ENCODE measurements at places on chromosomes 6 and 20. TPM values are rescaled to one million over a fixed set of nuclear protein-coding genes. Genes with fewer than 3 reads are reported as not detected.
A peak's percentile ranks its signal among the peaks of the same experiment; 100 is the strongest.

DNA sequence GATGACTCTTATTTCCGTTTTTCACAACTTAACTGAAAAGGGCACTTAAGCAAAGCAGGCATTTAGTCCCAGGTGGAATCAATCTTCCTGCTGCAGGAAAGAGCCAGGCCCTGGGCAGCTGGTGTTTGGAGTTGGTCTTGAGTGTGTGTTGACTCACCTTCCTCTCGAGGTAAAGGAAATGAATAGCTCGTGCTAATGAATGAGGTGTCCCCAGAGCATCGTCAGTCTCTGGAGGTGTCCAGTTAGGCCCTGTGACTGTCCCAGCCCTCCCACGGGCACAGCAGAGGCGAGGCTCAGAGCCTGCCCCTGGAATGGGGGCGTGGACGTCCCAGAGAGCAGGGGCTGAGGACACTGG lies 277.7 kb downstream of the NRN1 start:
- H3K4me1 ChIP-seq: no peaks in the 10 kb centered on the region
- no peaks in the 10 kb centered on the region for H3K36me3 ChIP-seq
- H3K4me3 ChIP-seq: no peak overlapping the region
- no peak overlapping the region for H3K27ac ChIP-seq
- H3K27me3 ChIP-seq: no peaks in the 10 kb centered on the region

DNA sequence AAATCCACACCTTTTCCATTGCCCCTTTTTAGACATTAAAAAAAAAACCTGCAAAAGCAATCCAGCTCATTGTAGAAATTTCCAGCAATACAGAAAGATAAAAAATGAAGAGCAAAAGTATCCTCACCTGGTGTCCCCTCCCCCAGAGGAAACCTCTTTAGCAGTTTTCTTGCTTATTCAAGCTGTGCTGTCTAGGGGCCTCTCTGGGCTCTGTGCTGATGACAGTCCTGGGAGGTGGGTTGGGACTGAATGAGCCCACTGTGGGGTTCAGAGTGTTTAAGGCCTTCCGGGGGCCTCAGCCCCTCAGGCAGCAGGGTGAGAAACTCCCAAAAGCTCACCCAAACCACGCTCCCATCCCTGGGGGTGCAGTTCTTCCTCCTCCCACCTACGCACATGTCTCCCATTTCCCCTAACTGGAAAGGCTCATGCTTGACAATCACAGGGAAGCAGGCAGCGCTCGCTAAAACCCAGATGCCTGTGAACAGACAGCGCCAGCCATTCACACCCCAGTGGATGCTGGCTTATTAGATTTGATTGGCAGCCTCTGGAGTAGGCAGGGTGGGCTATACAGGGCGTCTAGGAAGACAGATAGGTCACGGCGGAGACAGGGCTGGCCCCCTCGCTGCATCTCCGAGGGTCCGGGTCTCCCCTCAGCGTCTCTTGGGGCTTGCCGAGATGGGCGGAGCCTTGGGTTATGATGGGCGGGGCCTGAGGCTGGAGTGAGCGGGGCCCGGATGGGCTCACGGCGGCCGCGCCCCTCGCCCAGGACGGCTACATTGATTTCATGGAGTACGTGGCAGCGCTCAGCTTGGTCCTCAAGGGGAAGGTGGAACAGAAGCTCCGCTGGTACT lies 4.6 kb downstream of the GUCA1A start:
- DNase-seq: no peak
- H3K27ac ChIP-seq: no peak overlapping the region
- no peaks in the 10 kb centered on the region for H3K4me1 ChIP-seq
- no peaks in the 10 kb centered on the region for H3K36me3 ChIP-seq
- no peaks in the 10 kb centered on the region for H3K27me3 ChIP-seq
- H3K4me3 ChIP-seq: no peak overlapping the region

- no peak for DNase-seq
- H3K4me3 ChIP-seq: no peak overlapping the region
- no peaks in the 10 kb centered on the region for H3K36me3 ChIP-seq
- H3K4me1 ChIP-seq: no peaks in the 10 kb centered on the region
Measured at GRCh38 chr20:57215426-57215825, 51.0 kb downstream of the BMP7 start.

DNA sequence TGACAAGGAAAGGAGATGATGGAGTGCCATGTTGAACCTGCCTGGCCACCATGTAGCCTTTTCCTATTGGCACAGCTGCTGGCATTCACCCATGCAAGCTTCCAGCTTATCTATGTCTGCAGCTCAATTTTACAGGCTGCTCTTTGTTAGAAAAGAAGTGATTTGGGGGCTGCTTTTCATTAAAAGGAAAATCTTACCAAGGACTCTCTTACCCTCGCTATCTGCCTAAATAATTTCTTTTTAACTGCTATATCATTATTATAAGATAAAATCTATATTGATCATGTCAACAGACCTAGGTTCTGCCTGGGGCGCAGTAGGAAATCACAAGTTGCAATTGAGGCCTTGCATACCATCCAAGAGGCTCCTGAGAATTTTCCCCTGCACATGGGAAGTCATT lies 167.2 kb downstream of the SYNDIG1 start:
- no peak overlapping the region for H3K27ac ChIP-seq
- no peaks in the 10 kb centered on the region for H3K4me1 ChIP-seq
- DNase-seq: no peak
- H3K36me3 ChIP-seq: no peaks in the 10 kb centered on the region

NOX3 gene
- not detected for total RNA-seq

GINS1 gene
- total RNA-seq: 0.69 TPM

DNA sequence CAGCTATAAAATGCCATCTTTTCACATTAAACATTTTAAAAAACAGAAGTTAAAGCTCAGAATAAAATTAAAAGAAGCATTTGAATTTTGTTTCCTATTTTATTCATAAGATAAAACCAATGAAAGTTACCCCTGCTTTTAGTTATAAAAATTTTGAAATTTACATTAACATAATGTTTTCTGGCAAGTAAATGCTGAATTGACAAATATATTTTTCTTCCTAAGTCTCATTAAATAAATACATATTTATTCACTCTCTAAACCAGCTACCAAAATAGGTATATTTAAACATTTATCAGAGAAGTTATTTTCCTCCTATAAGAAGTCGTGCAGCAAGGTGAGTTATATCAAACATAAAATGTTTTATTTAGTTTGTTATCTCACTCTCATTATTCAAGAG lies 213.6 kb downstream of the TRDN start:
- DNase-seq: no peak
- H3K4me1 ChIP-seq: no peaks in the 10 kb centered on the region
- no peaks in the 10 kb centered on the region for H3K36me3 ChIP-seq
- H3K27me3 ChIP-seq: no peaks in the 10 kb centered on the region
- no peak overlapping the region for H3K27ac ChIP-seq

DNA sequence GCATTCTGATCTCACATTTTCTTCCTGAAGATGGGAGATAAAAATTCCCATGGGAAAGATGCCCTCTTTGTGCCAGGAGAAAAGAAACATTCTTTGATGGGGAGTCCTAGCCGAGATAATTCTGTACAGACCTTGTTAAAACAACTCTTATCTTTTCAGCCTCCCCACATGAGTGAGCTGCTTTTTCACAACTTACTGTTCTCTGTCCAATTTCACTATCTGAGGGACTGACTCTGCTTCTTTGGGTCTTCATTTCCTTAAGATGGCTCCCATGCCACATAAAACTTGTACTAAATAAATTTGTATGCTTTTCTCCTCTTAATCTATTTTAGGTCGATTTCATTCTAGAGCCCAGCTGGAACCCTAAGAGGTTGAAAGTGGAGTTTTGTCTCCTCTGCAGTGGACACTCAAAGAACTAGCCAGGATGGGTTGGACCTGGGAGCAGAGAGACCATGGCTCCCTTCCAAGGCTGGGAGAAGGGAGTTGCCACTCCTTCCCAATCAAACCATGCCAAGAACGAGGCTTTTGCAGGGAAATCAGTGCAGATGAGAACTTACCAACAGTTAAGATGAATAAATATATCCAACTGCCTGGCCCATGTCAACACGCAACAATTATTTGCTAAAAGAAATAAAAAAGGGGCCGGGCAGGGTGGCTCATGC lies 285.8 kb upstream of the SULF2 start:
- H3K4me3 ChIP-seq: no peak overlapping the region
- H3K36me3 ChIP-seq: no peaks in the 10 kb centered on the region
- no peak overlapping the region for H3K27ac ChIP-seq
- H3K27me3 ChIP-seq: no peaks in the 10 kb centered on the region
- peak; percentile 48 for DNase-seq

DNA sequence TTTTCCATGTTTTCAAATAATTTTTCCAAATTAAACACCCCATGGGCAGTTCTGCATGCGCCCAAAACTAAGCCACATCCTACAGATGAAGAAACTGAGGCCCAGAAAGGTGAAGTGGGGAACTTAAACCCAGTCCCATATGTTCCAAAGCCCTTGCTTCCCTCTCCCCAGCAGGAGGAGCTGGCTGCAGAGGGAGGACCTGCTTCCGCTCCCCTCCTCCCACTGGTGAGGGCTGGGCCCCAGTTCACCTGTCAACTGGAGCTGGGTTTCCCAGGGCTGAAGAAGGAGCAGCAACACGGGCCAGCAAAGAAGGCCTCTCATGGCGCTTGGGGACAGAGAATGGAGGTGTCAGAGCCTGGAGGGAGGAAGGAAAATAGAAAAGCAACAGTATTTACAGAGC lies 1.4 kb upstream of the RBPJL start:
- no peaks in the 10 kb centered on the region for H3K4me1 ChIP-seq
- no peak overlapping the region for H3K4me3 ChIP-seq
- H3K27ac ChIP-seq: no peak overlapping the region
- no peaks in the 10 kb centered on the region for H3K27me3 ChIP-seq
- DNase-seq: no peak
- no peaks in the 10 kb centered on the region for H3K36me3 ChIP-seq

DNA sequence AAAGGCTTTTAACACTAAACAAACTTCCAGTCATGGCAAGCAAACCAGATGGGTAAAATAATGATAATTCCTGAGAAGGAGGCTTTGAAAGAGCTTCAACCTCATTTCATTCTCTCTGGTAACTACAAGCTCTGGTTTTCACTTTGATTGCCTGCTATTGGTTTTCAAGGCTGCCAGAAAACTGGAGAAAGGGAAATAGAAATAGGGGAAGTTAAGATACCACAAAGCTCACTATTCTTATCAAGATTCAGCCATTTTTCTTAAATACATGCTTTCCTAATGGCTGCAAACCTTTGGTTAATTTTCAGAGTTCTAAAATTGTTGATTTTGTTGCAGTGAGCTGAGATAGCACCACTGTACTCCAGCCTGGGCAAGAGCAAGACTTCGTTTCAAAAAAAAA lies 42.5 kb upstream of the NELFCD start:
- DNase-seq: no peak
- H3K4me3 ChIP-seq: no peak overlapping the region
- H3K4me1 ChIP-seq: no peaks in the 10 kb centered on the region
- H3K36me3 ChIP-seq: no peaks in the 10 kb centered on the region

GRCh38 chr6:74557236-74557635 lies 648.6 kb downstream of the COL12A1 start:
- H3K4me1 ChIP-seq: no peaks in the 10 kb centered on the region
- no peak overlapping the region for H3K4me3 ChIP-seq
- H3K27me3 ChIP-seq: no peaks in the 10 kb centered on the region
- no peaks in the 10 kb centered on the region for H3K36me3 ChIP-seq
- H3K27ac ChIP-seq: no peak overlapping the region
